G401 (cell line): ENCODE measurements at places on chromosomes 5 and 9.

- DNase-seq = no peak
These were observed 290.9 kb downstream of the CDK5RAP2 start for GRCh38 chr9:120289098-120289497.

GRCh38 chr5:172871982-172872381 is 37.9 kb downstream of the ERGIC1 start:
- no peak for DNase-seq

DNA sequence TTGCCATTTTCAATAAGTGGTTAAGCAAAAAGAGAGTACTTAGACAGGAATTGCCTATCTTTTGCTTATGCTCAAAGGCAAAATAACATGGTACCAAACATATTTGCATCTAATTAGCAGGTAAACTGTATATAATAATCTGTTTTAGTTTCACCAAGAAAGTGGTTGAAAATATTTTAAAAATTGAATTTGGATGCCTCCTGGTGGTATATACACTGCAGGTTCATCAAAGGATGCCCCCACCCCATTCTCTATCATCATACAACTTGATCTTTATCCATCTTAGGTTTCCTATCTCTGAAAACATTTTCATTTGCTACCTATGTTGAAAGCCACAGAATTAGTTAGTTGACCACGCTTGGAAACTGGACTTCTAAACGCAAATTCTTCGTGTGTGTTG is 47.0 kb upstream of the MROH2B start:
- no peak for DNase-seq

DNA sequence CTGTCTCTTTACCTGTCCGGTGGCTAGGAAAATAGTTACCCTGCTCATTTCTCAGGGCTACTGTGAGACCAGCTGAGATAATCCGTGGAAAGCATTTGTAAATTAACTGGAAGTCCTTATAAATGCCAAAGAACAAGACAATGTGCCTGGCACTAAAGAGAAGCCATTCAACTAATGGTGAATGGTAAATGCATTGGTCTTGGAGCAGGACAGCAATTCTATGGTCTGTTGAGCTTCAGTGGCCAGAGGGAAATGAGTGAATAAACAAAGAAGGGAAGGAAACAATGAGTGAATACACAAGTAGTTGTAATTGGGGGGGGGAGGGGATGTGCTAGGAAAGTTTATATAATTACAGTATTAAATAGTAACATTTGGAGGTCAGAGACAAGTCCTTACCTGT is 353.6 kb downstream of the SEMA5A start:
- DNase-seq = no peak

DNA sequence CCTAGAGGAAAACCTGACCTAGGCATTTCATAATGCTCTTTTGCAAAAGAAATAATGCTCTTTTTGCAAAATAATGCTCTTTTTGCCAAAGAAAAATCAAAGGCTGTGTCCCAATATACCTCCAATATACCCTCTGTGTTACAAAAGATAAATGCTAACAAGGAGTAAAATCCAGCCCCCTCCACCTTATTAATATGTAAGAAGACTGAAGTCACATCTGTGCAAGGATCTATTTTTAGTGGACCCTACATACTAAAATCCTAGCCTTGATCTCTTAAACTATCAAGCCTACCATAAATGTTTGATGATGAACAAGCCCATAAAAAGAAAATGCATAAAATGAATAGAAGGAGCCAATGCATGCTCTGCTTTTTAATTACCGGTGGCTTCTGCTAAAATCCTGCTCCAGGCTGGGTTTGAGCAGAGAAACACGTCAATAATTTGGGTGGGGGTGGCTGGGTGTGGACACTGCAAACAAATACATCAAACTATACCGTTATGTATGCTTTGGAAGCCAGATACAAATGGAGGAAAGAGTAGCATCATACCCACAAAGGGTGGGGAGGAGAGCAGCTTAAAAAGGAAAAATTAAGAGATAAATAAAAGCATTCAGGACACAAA is 131.6 kb downstream of the SEMA6A start:
- DNase-seq = no peak

GRCh38 chr9:75200892-75201470 is 112.7 kb downstream of the OSTF1 start:
- DNase-seq = peak; percentile 27

GRCh38 chr5:173327948-173328843 is at the start of gene STC2:
Gene STC2, minus strand, starts transcription at chr5:173328414. Its CDS starts 221 bp downstream, at chr5:173328193.
- no peak for DNase-seq

GRCh38 chr5:52502460-52502999 is 285.2 kb upstream of the ITGA1 start:
- no peak for DNase-seq

DNA sequence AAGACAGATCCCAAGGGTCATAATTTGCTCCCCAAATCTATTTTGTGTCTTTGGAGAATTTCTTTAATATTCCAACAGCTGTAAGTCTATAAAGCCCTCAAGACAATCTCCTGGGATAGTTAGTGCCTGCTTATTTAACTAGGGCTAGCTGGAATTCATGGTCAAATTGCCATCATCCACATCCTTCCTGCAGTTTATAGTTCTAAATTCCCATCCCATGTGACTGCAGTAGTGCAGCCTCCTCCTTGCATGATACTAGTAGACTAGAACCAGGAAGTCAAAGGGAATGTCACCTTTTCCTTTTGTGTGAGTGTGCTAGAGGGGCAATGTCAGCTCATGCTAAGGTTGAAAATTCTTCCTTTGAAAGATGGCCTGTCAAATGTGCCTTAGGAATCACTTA is 214.8 kb upstream of the PIK3R1 start:
- no peak for DNase-seq

DNA sequence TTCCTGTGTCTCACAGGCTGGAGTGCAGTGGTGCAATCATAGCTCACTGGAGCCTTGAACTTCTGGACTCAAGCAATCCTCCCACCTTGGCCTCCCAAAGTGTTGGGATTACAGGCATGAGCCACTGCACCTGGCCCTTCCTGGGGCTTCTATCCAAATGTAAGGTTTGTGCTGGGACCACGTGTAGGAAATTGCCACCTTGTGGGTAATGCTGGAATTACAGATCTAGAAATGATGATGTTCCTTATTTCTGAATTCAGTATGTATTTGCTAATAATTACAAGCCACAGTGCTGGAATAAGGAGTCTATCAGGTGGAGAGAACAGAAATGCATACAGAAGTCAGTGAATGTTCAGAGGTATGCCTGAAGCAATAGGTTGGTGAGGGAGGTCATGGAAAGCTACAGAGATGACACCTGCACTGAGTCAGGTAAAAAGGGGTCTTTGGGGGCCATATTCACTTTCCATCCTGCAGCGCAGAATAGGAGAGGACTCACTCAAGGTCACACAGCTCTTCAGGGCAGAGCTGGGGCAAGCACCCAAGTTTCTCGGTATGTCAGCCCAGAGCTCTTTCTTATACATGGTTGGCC is 8.8 kb upstream of the IGFBPL1 start:
- DNase-seq = peak; percentile 72

GRCh38 chr5:68232277-68232676 is 16.7 kb downstream of the PIK3R1 start:
- DNase-seq = no peak

DNA sequence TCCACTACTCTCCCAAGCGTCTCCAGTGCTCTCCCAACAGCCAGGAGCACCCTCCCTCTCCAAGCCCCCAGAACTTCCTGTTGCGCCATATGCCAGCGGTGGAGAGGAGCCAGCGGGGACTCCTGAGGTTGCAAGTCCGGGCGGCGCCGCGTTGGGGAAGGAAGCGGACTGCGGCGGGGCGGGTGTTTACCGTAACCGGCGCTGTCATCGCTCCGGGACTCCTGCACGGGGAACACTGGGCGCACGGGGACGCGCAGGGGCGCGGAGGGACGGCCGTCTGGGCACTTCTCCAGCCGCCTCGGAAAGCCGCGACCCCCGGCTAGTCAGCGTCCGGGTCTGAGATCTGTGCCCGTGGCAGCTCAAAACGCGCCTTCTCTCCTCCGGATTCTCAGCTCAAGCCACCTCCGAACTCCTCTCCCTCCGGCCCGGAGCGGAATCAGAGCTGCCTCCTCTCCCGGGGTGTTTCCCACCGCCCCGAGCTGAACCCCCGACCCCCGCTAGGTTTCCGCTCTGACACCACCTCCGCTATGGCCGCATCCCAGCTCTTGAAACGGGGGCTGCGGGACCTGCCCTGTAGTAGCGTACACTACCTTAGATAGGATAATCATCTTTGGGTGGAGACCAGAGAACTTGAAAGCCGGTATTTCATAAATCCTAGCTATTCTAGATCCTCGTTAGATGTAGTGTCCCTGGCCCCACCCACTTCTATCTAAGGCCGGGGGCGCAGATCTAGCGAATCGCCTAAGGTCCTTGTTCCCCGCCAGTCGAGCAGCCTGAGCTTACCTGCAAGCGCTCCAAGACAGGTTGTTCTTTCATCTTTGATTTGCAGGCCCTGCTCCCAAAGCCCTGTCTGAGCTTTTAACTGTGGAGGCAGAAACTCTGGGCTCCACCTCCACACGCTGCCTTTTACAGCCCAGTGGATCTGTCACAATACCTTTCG is at the start of gene TRPM6:
TRPM6 (minus strand) TSS at position 881 of the 940 bp plus-strand sequence; CDS start at position 816, 65 bp downstream.
- DNase-seq = peak; percentile 77

DNA sequence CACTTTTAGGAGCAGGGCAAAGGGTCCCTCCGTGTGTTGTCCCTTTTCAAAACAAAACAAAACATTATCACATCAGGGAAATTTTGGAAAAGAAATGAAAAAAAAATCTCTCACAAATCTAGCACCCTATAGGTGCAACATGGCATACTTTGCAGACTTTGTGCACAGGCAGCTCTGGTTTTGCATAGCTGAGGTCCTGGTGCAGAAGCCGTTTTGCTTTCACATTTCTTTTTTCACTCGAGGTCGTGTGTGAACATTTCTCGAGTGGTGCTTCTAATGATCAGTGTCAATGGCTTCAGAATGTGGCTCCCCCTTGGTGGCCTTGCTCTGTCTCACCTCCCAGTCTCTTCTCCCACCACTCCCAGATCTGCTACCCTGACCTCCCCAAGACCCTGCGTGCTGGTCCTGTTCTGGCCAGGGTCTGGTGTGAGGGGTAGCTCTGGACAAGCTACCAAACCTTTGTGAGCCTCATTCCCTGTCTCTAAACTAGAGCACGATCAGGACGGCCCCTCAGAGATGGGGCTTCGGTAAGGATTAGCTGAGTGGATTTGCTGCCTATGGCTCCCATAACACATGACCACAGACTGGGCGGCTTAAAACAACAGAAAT is 258.0 kb downstream of the NSG2 start:
- DNase-seq = no peak

- DNase-seq = no peak
These were observed 235.9 kb downstream of the DMRTA1 start for GRCh38 chr9:22682536-22682935.

DNA sequence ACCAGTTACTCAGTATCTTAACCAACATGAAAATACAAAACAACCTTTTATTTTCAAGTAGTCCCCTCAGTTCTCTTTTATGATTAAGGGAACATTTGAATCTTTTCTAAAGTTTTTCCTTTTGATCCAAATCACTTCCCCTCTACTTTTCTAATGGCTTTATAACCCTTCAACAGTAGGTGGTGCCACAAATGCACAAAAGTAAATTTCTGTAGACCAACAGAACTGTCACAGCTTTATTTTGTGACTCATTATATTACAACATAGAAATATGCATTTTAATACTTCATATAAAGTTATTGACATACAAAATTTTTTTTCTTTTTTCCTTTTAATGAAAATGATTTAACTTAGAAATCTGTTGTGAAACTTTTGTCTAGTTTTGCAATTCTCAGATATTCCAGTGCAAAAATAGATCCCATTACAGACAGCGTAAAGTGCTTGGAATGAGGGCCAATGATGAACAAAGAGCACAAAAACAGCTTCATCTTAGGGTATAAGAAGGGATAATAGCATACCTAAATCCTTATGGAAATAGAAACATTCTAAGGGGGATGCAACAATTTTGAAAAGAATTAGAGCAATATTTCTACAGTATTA is 17.0 kb downstream of the NIPSNAP3B start:
- DNase-seq = peak; percentile 16

DNA sequence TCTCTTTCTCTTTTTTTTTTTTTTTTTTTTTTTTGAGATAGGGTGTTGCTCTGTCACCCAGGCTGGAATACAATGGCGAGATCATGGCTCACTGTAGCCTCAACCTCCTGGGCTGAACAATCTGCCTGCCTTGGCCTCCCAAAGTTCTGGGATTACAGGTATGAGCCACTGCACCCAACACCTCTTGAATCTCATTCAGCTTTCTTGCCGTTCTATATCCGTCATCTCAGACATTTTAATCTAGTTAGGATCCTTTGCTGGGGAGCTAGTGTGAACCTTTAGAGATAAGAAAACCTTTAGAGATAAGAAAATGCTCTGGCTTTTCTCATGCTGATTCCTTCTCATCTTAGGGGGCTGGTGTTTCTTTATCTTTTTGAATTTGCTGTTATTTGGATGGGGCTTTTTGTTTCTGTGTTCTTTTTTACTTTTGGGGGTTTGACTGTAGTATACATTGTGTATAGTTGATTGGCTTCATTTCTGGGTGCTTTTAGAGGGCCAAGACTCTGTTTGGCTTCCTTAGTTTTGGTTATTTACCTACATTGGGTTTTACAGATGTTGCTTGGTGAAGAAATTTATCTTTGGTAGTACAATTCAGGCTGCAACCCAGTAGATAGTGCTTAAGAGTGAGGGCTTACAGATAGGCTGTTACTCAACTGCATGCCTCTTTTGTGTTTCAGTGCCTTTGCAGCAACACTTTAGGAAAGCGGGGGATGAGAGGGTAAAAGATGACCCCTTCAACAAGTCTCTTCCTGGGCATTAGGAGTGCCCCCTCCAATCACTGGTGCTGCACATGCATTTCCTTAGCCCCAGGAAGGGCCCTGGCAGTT is 41.9 kb upstream of the SLC36A1 start:
- no peak for DNase-seq

DNA sequence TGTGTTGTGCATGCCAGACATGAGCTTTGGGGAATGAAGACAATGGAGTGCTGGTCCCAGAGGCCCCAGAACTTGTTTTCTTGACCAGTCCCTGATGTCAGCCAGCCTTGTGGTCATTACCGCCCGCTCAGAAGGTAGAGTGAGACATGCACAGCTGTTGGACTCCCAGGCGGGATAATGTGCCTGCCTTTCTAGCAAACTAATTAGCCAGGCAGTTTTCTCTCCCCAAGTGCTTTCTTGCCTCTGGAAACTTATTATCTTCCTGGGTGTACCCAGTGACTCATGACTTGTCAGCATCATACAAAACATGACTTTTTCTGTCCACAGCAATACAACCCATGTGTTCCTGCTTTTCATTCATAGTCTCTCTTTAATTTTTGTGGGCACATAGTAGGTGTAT is 131.1 kb downstream of the RMI1 start:
- DNase-seq = no peak

GRCh38 chr5:32710550-32711361 is at the start of gene NPR3:
Gene NPR3, plus strand, starts transcription at chr5:32711321. Its CDS starts 456 bp downstream, at chr5:32711777.
- DNase-seq = no peak

DNA sequence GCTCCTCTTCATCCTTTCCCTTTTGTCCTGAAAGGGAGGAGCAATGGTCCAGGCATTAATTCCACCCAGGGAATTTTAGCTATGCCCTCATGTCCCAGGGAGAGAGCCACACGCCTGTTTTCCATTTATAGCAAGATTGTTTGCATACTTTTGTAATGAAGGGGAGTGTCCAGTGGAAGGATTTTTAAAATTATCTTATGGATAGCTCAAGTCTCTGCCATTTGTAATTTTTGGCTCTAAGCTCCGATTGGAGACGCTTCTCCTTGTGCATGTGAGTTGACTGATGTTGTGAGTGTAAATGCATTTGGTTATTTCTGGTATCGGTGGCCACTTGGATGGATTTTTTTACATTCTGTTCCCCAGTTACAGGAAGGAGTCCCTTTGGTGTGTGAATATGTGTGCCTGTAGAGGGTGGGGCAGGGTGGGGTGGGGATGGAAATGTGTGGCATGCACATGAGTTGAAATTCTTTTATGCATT is 7.2 kb upstream of the RPL26L1 start:
- DNase-seq = no peak

- no peak for DNase-seq
These were observed 516.2 kb downstream of the ELAVL2 start for GRCh38 chr9:23309800-23310199.

GRCh38 chr9:104854613-104855012 is 73.3 kb downstream of the ABCA1 start:
- DNase-seq = no peak
